ENCODE measurements at places on chromosomes 7 and 10. TPM values are rescaled to one million over a fixed set of nuclear protein-coding genes. Genes with fewer than 3 reads are reported as not detected.

Gene HOXA2
- total RNA-seq: 0.85 TPM

Gene NME8
- not detected for total RNA-seq

Gene SPDYE5
- total RNA-seq: not detected

Gene WDR86
- total RNA-seq: not detected

Gene NKX6-2
- under 0.01 TPM for total RNA-seq

Gene ZNF804B
- total RNA-seq: not detected

Gene CUZD1
- total RNA-seq: 0.54 TPM

Gene SPDYE9
- total RNA-seq: not detected

Gene ZPBP
- not detected for total RNA-seq

Gene NUB1
- total RNA-seq: 29.2 TPM

Gene AGK
- 20.8 TPM for total RNA-seq

Gene FOXK1
- 24.7 TPM for total RNA-seq

Gene ANLN
- total RNA-seq: 64.2 TPM

Gene WEE2
- total RNA-seq: not detected

Gene SRGN
- total RNA-seq: 1,471 TPM

Gene ASIC3
- not detected for total RNA-seq

Gene ATOH7
- total RNA-seq: not detected

Gene TACC2
- 10.5 TPM for total RNA-seq

Gene RELN
- 1.9 TPM for total RNA-seq

Gene PNLIPRP2
- total RNA-seq: not detected

Gene GTPBP10
- 8.5 TPM for total RNA-seq

Gene RPEL1
- not detected for total RNA-seq

Gene TUBAL3
- total RNA-seq: 0.18 TPM

Gene OR9A2
- not detected for total RNA-seq

Gene WASHC2A
- total RNA-seq: 41.8 TPM

Measured in endothelial cell of coronary artery (primary cell).